NT2/D1 (cell line): ENCODE measurements at places on chromosomes 3 and 15.

GRCh38 chr15:78561490-78561889, 3.8 kb upstream of the CHRNA5 start:
- no peak for DNase-seq

DNA sequence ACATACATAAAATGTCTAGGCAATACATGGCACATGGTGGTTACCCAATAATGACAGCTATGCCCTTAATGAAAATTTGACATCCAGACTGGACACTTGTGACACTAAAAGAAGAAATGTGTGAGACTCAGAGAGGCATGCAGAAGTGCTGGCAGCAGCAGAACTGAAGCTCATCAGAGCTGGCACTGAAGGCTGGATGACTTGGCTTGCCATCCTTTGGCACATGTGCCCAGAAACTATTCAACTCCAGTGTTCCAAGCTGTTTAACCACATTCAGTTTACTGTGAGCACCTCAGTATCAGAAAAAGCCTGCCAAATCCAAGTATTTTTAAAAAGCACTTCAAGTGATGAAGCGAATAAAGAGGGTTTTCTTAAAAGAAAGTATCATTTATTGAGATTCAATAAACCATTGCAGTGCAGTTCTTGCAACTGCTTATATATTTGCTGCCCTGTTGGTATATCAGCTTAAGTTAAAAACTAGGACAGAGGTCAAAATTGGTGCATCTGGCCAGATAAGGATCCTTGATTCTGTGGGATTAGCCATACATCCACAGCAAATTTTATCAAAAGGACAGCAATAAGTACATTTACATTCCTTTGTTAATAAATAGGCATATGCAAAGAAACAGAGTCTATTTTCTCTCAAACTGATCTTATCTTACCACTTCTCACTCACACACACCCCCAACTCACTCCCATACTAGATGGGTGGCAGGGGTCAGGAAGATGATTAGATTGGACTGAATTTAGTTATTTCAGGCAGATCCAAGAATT, 15.8 kb downstream of the IGSF11 start:
- DNase-seq, result no peak

DNA sequence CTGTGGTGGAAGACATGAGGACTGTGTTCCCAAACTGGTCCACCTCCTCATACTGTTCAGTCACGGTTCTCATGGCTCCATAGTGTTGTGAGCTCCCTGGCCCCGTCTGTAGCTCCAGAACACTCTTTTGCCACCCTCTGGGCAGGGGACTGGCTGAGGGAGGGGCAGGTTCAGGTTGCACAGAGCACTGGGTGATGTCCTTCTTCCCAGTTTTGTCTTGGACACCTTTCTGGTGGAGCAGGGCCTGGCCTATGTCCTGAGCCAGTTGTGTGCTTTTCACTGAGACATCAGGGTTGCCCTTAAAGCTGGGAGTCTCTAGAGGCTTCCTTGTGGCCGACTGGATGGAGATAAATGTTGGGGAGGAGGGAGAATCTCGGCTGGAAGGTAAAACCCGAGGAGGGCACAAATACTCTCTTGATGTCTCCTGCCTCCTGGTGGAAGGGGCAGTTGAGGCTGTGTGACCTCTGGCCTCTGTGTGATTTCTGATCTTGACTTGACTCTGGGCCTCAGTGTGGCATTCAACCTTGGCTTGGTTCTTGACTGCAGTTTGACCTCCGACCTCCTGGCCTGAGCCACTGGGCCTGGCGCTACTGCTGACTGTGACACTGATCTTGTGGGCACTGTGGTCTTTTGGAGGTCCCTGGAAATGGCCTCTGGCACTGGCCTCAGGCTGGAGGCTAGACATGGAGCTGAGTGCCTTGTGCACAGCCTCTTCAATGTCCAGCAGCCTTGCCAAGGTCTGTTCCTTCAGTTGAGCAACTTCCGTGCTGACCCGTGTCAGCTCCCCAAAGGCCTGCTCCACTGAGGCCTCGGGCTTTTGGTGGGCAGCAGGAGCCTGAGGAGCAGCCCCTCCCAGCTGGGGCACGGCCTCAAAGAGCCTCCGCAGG, 8.1 kb downstream of the XIRP1 start:
- no peak for DNase-seq

DNA sequence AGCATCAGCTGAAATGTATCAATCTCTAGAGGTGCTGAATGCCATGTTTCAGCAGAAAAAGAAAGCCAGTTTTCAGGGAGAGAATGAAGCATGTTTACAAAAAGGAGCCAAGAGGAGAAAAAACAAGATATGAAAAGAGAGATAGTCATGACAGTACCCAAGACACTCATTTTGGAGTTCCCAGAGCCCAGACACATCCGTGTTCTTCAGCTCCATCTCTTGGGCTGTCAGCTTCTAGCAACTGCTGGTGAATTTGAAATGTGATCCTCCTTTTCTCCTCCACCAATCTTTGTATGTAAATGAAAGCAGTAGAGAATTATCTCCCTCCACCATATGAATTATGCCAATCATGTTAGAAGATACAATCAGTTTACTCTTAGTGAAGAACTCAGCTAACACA, 93.0 kb upstream of the SLC25A36 start:
- DNase-seq, result no peak

DNA sequence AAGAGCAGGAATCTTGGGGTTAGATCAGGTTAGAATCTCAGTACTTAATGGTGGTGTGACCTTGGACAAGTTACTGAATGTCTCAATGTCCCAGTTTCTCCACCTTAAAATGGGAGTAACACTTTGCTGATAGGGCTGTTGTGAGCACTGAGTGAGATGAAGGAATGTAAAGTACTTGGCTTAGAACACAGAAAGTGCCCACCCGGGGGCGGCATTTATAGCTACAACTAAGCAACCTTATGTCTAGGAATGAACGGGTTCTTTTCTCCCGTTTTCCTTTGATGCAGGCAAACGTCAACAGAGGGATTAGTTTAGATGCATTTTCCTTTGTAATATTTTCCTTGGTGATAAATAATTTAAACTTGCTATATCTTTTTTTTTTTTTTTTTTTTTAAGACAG, 176.6 kb downstream of the USP13 start:
- peak; percentile 16 for DNase-seq

GRCh38 chr3:103083848-103084631, 649.2 kb downstream of the ZPLD1 start:
- no peak for DNase-seq
